Pancreas (tissue), 10 donors: ENCODE measurements at places on chromosomes 2 and 18. TPM values are rescaled to one million over a fixed set of nuclear protein-coding genes. Genes with fewer than 3 reads are reported as not detected.

DNA sequence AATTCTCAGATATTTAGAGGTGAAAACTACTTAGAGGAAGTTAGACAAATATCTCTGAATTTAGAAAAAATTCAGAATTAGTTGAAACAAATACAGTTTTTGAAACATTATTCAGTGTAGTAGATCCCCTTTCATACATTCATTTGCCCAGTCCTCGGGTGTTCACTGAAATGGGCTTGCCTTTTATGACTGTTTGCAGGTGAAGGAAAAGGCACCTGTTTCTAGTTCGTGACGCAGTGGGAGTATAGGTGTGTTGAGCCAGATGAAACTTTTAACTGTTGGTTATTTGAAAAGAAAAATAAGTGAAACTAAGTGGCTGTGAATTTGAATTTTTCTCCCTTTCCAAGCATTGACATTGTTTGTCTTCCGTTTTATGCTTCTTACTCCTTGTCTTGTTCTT lies 28.9 kb downstream of the TMEFF2 start:
- H3K4me1 ChIP-seq: no peaks in the 10 kb centered on the region
- H3K4me3 ChIP-seq: no peak overlapping the region
- no peaks in the 10 kb centered on the region for H3K36me3 ChIP-seq
- no peak for DNase-seq
- H3K27me3 ChIP-seq: no peaks in the 10 kb centered on the region
- H3K27ac ChIP-seq: no peak overlapping the region

DNA sequence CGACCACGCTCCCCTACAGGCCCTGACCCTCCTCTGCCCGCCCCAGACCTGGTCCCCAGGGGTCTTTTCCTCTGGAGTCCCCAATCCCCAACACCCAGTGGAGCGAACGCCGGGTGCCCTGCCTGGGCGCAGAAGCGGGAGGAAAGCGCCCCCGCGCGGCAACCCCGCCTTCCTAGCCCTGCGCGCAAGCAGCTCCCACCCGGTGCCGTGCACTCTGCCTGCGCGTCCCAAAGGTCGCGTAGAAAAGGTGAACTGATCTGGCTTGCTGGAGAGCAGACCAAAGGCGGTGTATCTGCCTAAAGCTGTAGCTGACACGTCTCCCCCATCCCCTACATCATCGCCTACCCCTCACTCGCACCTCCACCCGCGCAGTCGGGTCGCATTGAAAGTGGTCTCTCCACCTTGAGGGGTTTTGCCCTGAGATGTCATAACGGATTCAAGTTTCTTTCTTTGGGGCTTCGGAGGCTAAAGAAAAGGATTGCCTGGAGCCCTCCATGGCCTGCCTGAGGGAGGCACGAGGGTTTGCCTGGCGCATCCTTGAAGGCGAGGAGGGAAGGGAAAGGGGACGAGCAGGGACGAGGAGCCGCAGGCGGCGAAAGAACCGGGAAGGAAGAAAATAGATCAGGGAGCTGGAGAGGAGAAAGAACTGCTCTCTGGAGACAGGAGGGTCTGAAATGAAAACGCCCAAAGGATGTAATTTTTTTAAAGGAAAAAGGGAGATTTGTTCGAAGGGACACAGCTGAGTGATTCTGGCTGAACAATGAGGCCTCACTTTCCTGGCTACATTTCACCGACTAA lies 5.8 kb downstream of the GAD1 start:
- no peak overlapping the region for H3K27ac ChIP-seq
- H3K27me3 ChIP-seq: peaks cover 5% of the 10 kb centered on the region
- no peak for DNase-seq
- no peak overlapping the region for H3K4me3 ChIP-seq

- DNase-seq: no peak
- no peak overlapping the region for H3K27ac ChIP-seq
- H3K4me3 ChIP-seq: no peak overlapping the region
- no peaks in the 10 kb centered on the region for H3K4me1 ChIP-seq
- H3K27me3 ChIP-seq: no peaks in the 10 kb centered on the region
Measured at GRCh38 chr2:100757621-100758394, 62.1 kb upstream of the NPAS2 start.

The SLC5A7 gene
- total RNA-seq: not detected

DNA sequence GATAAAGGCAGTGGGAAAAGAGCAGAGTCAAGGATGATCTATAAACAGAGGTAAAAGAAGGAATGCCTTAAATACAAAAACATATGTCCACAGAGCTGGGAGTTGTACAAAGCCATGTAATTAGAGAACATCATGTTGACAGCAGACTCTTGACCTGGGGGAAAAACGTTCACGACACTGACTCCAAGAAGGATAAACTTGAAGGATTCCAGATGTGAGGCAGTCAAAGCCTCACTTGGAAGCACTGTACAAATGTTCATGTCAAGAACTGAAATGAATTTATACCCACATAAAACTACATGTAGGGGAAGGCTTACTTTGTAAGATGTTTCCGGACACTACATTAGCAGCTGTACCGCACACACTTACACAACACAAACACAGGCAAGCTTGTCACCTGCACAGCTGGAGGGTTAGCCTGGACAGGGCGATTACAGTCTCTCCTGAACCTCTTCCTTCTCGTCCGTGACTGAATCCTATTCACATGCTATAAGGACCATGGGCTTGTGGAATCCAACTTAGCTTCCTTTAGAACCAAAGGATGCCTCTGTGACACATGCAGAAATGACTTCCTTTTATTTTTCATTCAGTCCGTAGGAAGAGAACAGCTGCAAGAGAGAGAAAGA lies 88.6 kb downstream of the SH3YL1 start:
- no peak for DNase-seq
- H3K27ac ChIP-seq: no peak overlapping the region
- no peaks in the 10 kb centered on the region for H3K27me3 ChIP-seq
- peaks cover 10% of the 10 kb centered on the region for H3K4me1 ChIP-seq

DNA sequence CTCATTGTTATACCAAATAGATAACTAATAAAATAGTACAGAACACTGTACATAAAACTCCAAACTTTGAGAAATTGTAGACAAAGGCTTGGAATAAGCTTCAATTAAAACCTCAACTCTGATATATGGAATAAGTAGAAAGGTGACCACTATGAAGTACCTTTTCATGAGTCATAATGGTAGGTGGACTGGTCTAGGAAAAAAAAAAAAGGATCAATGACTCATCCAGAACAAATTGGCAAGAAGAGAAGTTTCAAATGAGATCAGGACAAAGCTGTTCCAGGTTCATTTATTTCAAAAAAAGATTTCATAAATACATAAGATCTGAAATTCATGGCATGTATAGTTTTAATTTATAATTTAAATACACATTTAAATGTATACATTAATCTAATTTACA lies 769.7 kb downstream of the SUCLG1 start:
- no peaks in the 10 kb centered on the region for H3K4me1 ChIP-seq
- no peaks in the 10 kb centered on the region for H3K27me3 ChIP-seq
- H3K4me3 ChIP-seq: no peak overlapping the region

- H3K27ac ChIP-seq: no peak overlapping the region
- no peak overlapping the region for H3K4me3 ChIP-seq
- no peaks in the 10 kb centered on the region for H3K36me3 ChIP-seq
- no peaks in the 10 kb centered on the region for H3K4me1 ChIP-seq
- no peaks in the 10 kb centered on the region for H3K27me3 ChIP-seq
Measured at GRCh38 chr2:101479328-101479727, 4.4 kb upstream of the RFX8 start.

GRCh38 chr2:1949265-1949664 lies 204.9 kb upstream of the PXDN start:
- H3K27me3 ChIP-seq: no peaks in the 10 kb centered on the region
- H3K36me3 ChIP-seq: no peaks in the 10 kb centered on the region
- H3K27ac ChIP-seq: no peak overlapping the region

The LINC00305 gene
- not detected for total RNA-seq

DNA sequence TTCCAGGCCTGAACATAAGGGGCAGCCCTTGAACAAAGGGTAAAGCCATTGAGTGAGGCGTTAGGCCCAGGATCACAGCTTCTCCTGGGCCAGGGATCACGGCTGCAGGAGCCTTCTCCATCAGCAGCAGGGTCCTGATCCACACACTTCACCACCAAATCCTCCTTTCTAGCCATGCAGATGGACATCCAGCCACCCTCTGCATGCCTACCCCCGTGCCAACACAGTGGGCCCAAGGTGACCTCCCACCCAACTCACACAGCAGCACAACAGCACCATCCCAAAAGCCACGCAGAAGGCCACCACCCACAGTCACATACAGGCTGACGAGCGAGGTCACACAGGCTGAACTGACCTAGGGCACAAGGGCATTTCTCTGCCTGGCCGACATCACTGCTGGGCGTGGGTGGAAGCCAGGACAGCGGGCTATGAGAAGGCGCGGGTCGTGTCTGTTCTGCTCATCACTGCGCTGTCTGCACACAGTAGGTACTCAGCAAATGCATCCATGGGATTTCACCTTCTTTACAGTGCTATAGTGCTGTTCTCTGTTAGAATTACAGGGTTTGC lies 31.2 kb downstream of the TFCP2L1 start:
- no peak overlapping the region for H3K27ac ChIP-seq
- DNase-seq: no peak
- H3K4me1 ChIP-seq: no peaks in the 10 kb centered on the region
- no peaks in the 10 kb centered on the region for H3K27me3 ChIP-seq
- H3K4me3 ChIP-seq: no peak overlapping the region

The LIPG gene
- total RNA-seq: 5.6 TPM

The IL1F10 gene
- total RNA-seq: not detected

GRCh38 chr2:31028417-31028816 lies 109.8 kb downstream of the GALNT14 start:
- no peaks in the 10 kb centered on the region for H3K27me3 ChIP-seq
- H3K4me3 ChIP-seq: no peak overlapping the region
- H3K27ac ChIP-seq: no peak overlapping the region
- no peaks in the 10 kb centered on the region for H3K4me1 ChIP-seq

DNA sequence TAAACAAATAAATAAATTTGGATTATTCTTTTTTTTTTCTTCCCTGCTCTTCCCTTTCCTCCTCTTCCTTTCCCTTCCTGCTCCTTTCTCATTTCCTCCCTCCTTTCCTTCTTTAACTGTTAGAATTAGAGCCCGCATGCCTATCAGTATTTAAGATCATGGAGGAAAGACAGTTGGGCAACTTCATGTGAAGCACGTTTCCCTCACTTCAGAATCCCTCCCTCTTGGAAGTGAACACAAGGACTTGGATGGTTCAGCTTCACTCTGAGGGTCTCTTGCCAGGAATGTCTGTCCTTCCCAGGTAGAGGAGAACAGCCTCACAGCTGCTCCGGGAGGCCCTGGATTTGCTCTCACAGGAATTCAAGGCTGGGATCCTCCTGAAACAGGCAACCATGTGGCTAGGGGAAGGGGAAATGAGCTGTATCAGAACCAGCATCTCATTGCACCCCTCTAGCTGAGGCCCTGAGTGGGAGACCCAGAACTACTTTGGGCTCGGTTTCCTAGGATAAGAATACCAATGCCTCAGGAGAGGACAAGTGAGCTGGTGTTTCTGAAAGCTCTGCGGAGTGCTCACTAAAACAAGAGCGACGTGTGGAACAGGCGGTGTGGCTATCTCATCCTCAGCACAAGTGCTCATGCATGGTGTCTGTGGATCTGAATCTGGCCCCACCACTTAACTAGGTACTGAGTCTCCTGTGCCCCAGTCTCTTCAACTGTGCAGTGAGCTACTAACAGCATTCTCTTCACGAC lies 230.5 kb downstream of the MYCN start:
- H3K27me3 ChIP-seq: no peaks in the 10 kb centered on the region
- H3K27ac ChIP-seq: no peak overlapping the region
- no peak for DNase-seq
- H3K4me3 ChIP-seq: no peak overlapping the region
- no peaks in the 10 kb centered on the region for H3K36me3 ChIP-seq

DNA sequence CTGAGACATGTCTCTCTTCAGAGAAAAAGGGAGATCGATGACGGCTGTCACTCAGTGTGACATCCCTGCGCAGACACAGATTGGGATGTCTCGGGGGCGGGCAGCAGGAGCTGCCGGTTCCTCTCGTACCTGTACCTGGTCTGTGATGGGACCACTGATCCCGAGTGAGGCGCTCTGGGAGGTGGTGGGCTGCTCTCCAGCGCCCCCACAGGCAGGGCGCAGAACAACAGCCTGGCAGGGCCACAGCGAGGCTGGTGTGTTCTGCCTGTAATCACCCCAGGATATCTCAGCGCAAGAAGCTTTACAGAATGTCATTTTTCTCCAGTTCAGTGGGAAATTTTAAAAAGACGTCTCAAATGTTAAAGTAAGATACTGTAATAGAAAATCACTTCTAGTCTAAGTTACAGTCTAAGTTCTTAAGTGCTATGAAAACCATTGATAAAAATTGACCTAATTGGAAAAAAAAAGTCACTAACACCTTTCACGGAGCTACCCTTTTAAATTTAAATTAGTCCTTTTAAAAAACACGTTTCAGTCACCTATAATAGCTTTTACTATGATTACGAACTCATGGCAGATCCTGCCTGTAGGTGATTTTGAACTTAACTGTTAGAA lies 189.8 kb downstream of the SNTG2 start:
- H3K27ac ChIP-seq: no peak overlapping the region
- H3K4me3 ChIP-seq: no peak overlapping the region
- no peak for DNase-seq

The NTSR2 gene
- total RNA-seq: not detected

DNA sequence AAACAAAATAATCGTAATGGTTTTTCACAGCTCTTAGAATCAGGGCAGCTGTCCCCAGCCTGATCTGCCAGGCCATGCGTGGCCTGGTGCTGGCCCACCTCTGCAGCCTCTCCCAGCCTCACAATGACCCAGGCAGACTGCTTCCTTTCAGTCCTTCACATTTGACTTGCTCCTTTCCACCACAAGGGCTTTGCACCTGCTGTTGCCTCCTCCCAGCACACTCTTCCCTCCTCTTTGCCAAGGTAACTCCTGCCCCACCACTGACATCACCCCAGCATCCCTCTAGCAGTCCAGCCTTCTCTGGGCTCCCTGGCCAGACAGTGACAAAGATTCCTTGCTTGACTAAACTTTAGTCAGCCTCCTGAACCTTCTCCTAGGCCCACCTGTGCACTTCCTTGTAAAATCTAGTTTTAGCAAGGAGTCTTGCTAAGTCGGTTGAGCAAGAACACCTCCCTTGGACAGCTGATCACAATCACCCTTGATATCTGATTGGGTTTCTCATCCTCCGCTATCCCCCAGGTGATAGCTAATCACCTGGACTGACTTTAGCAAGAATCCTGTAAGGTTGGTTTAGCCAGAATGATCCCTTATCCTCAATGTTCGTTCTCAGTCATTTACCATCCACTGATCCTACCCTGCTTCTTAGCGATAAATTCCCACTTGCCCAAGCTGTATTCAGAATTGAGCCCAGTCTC lies 16.2 kb upstream of the RAB11FIP5 start:
- no peak overlapping the region for H3K27ac ChIP-seq
- DNase-seq: no peak
- no peak overlapping the region for H3K4me3 ChIP-seq
- H3K27me3 ChIP-seq: no peaks in the 10 kb centered on the region
- H3K4me1 ChIP-seq: no peaks in the 10 kb centered on the region

DNA sequence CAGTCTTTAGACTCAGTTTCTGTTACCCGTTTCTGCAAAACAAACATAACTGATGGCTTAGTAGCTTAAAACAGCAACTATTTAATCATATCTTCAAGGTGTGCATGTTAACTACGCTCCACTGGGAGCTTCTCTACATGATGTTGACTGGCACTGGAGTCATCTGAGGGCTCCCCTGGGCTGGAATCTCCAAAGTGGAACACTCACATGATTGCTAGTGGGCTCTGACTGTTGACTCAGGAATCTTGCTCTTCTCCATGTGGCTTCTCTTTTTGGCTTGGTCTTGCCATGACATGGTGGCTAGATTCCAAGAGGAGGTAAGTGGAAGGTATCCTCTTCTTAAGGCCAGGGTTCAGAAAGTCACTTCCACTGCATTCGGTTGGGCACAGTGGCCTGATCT lies 160.8 kb downstream of the PMAIP1 start:
- no peaks in the 10 kb centered on the region for H3K27me3 ChIP-seq
- H3K27ac ChIP-seq: no peak overlapping the region
- no peak for DNase-seq
- H3K36me3 ChIP-seq: no peaks in the 10 kb centered on the region
- no peaks in the 10 kb centered on the region for H3K4me1 ChIP-seq
- no peak overlapping the region for H3K4me3 ChIP-seq

The CNRIP1 gene
- total RNA-seq: 4.8 TPM
